Activated CD8-positive, alpha-beta T cell treated with anti-CD3 and anti-CD28 coated beads, Interleukin-2, amount 10 ng/mL, durations not matched to agents 7 days and 5 days (primary cell): ENCODE measurements at places on chromosomes 5 and 9. TPM values are rescaled to one million over a fixed set of nuclear protein-coding genes. Genes with fewer than 3 reads are reported as not detected.

Gene GTF3C5
- 89.3 TPM for total RNA-seq

Gene PCDHA8
- not detected for total RNA-seq

Gene MOB3B
- total RNA-seq = 2.5 TPM

Gene ANKRD31
- 0.26 TPM for total RNA-seq

Gene PTGER4
- total RNA-seq = 45.8 TPM

Gene CCDC171
- 1.9 TPM for total RNA-seq

Gene IER5L
- 6.0 TPM for total RNA-seq

DNA sequence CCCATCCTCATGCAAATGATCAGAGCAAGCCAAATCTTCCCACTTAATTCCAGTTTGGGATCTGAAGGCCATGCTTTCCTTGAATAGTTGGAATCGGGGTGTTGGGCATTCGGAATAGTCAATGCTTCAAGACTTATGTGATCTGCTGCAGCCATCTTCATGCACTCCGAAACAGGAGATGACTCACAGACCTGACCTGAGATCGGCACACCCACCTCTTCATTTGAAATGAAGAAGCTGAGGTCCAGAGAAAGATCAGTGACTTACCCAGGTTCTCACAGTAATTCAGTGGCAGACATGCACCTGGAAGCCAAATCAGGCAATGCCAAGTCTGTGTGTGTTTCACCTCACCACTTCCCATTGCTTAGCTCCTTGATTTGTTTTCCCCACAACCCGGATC is 33.0 kb downstream of the FOXD1 start:
- H3K27ac ChIP-seq = no peak overlapping the region
- H3K4me3 ChIP-seq = no peak overlapping the region
- DNase-seq = no peak

- H3K27ac ChIP-seq = no peak overlapping the region
- H3K36me3 ChIP-seq = no peaks in the 10 kb centered on the region
- H3K4me1 ChIP-seq = no peaks in the 10 kb centered on the region
Observed at GRCh38 chr5:31107091-31107518, 86.4 kb upstream of the CDH6 start.

DNA sequence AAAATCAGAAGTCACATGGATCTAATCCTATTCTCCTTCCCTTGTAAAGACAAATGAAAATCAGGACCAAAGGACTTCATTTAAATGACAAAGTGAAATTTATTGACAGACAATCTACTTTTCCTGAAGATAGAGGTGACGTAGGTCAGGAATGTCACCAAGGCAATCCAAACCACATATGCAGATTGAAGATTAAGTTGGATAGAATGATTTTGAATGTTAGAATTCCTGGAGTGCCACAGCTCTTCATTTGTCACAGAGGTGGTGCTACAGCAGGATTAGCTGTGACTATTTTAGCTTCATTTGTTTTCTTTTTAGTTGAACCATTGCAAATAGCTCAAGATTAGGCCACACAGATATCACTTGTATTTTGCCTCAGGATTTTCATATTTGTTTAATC is 736.0 kb upstream of the ARRDC3 start:
- H3K4me3 ChIP-seq = no peak overlapping the region
- no peaks in the 10 kb centered on the region for H3K27me3 ChIP-seq
- H3K36me3 ChIP-seq = no peaks in the 10 kb centered on the region
- DNase-seq = no peak
- no peaks in the 10 kb centered on the region for H3K4me1 ChIP-seq
- no peak overlapping the region for H3K27ac ChIP-seq

GRCh38 chr9:117526674-117527073 is 111.8 kb upstream of the ASTN2 start:
- no peaks in the 10 kb centered on the region for H3K4me1 ChIP-seq
- no peak overlapping the region for H3K27ac ChIP-seq
- DNase-seq = no peak
- H3K4me3 ChIP-seq = no peak overlapping the region

- H3K36me3 ChIP-seq = no peaks in the 10 kb centered on the region
- no peak overlapping the region for H3K27ac ChIP-seq
- H3K4me3 ChIP-seq = no peak overlapping the region
- H3K27me3 ChIP-seq = no peaks in the 10 kb centered on the region
Observed at GRCh38 chr5:90226433-90227099, 183.0 kb downstream of the CETN3 start.

GRCh38 chr5:154984946-154985516 is 28.5 kb upstream of the KIF4B start:
- H3K4me3 ChIP-seq = no peak overlapping the region
- peaks cover 8% of the 10 kb centered on the region for H3K27me3 ChIP-seq
- no peak overlapping the region for H3K27ac ChIP-seq
- H3K36me3 ChIP-seq = no peaks in the 10 kb centered on the region
- H3K4me1 ChIP-seq = no peaks in the 10 kb centered on the region

GRCh38 chr9:86186696-86187095 is 72.8 kb downstream of the C9orf153 start:
- H3K4me1 ChIP-seq = no peaks in the 10 kb centered on the region
- no peak for DNase-seq
- H3K27me3 ChIP-seq = peaks cover 6% of the 10 kb centered on the region
- no peak overlapping the region for H3K27ac ChIP-seq
- no peaks in the 10 kb centered on the region for H3K36me3 ChIP-seq

DNA sequence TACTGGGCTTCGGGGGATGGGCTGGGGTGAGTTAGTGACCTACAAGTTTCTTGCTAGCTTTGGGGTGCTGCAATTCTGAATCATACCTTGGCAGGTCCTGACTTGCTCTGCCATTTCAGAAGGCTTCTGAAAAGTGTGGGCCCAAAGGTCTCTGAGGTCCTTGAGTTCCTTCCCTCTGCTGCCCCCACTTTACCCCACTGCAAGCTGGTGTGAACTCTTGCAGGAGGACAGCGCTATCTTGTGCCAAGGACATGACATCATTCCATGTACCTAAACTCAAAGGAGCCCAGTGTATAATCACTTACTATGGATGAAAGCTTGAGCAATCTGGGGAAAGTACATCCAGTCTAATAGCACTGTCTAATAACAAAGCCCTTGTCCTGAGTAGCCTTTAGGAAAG is 157.4 kb downstream of the RMI1 start:
- DNase-seq = no peak
- no peak overlapping the region for H3K4me3 ChIP-seq
- no peaks in the 10 kb centered on the region for H3K36me3 ChIP-seq

GRCh38 chr9:81848472-81848871 is 79.8 kb upstream of the SPATA31D4 start:
- H3K36me3 ChIP-seq = no peaks in the 10 kb centered on the region
- H3K27me3 ChIP-seq = no peaks in the 10 kb centered on the region
- no peak overlapping the region for H3K27ac ChIP-seq
- no peaks in the 10 kb centered on the region for H3K4me1 ChIP-seq
- no peak overlapping the region for H3K4me3 ChIP-seq

- no peak for DNase-seq
- H3K4me3 ChIP-seq = no peak overlapping the region
Observed at GRCh38 chr5:54738118-54738972, 220.8 kb downstream of the SNX18 start.

DNA sequence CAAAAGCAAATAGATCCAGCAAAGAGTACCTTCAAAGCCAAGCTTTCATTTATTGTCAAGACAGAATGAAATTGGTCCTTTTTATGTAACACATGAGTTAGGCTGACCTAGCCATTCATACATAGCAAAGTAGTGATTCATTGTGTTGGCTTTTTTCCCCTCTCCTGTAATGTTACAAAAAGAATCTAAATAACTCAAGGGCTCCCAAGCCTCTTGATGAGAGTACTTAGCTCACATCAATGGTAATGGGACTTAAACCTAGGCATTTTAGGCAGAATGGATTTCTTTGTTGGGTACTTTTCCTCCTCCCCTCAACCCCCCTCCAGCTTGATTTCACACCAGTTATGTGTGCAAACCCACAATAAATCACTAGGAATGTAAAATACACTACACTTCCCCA is 123.7 kb downstream of the EBF1 start:
- H3K36me3 ChIP-seq = no peaks in the 10 kb centered on the region
- no peak overlapping the region for H3K27ac ChIP-seq
- H3K4me1 ChIP-seq = no peaks in the 10 kb centered on the region
- H3K4me3 ChIP-seq = no peak overlapping the region
- no peak for DNase-seq

- no peaks in the 10 kb centered on the region for H3K4me1 ChIP-seq
- H3K27me3 ChIP-seq = no peaks in the 10 kb centered on the region
- DNase-seq = no peak
- no peak overlapping the region for H3K27ac ChIP-seq
- no peaks in the 10 kb centered on the region for H3K36me3 ChIP-seq
- no peak overlapping the region for H3K4me3 ChIP-seq
Observed at GRCh38 chr9:108445431-108446071, 410.2 kb downstream of the ACTL7B start.

GRCh38 chr5:6365977-6366590 is 12.3 kb downstream of the MED10 start:
- H3K27ac ChIP-seq = no peak overlapping the region
- H3K36me3 ChIP-seq = peaks cover 44% of the 10 kb centered on the region
- H3K27me3 ChIP-seq = no peaks in the 10 kb centered on the region
- H3K4me1 ChIP-seq = peaks cover 13% of the 10 kb centered on the region
- H3K4me3 ChIP-seq = no peak overlapping the region

DNA sequence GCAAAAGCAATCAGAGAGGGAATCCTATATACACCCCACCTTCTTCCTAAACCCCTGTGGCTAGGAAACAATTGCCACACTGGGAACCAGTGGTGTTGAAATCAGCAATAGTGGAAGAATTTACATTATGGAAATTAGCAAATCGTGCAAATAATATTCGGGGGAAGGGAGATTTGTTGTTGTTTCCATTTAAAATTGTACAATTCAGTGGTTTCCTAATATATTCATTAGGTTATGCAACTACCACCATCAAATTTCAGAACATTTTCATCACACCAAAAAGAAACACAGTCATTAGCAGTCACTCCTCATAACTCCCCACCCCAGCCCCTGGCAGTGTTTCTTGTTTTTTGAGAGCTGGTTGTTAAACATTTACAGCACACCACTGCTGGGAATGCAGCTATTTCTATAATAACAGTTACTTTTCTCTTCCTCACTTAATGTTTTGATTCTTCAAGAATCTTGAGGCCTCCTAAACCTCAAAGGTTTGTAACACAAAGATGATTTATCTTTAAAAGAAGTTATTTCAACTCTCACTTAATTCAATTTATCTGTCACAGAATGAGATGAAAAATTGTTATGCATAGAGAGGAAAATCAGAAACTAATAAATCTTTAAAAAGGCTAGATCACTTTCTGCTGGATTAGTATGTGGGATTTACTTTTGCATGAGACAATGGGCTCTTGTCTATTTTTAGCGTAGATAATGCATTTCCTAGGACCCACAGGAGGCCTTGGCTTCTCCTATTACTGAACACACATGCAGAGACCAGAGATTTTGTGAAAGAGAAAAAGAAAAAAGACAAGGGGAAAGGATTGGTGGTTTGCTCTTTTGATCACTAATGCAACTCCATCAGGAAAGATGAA is 91.8 kb upstream of the DAPK1 start:
- H3K36me3 ChIP-seq = no peaks in the 10 kb centered on the region
- peaks cover 2% of the 10 kb centered on the region for H3K27me3 ChIP-seq
- no peak overlapping the region for H3K4me3 ChIP-seq
- no peak overlapping the region for H3K27ac ChIP-seq
- DNase-seq = no peak

GRCh38 chr9:87097238-87097637 is 149.9 kb upstream of the GAS1 start:
- no peak overlapping the region for H3K27ac ChIP-seq
- no peaks in the 10 kb centered on the region for H3K27me3 ChIP-seq
- DNase-seq = no peak

GRCh38 chr5:138385660-138386059 is 33.2 kb downstream of the KDM3B start:
- no peaks in the 10 kb centered on the region for H3K27me3 ChIP-seq
- DNase-seq = no peak
- no peak overlapping the region for H3K4me3 ChIP-seq
- no peaks in the 10 kb centered on the region for H3K4me1 ChIP-seq
- peak overlapping the region; percentile 25 for H3K27ac ChIP-seq
- H3K36me3 ChIP-seq = peaks cover 38% of the 10 kb centered on the region

DNA sequence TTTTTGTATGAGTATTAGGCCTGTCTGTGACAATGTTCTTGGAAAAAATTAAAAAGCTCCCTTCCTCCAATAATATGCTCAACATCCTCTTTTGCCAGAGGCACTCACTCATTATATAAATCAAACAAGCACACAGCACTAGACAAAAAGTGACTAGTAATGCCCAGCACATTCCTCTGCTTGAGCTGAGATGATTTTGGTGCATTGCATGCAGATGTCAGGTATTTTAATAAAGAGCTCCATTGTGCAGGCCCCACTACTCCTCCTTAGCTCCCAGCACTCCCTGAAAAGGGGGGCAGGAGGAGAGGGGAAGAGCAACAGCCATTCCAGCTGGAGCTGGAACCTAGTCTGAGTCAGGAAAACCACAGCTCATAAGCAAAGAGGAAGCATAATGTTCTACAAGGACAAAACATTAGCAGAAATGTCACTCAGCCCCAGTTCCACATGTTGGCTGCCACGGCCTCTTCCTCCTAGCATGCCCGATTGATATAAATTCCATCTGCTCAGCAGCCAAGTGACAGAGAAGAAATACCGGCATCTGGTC is 348.5 kb downstream of the BNC2 start:
- no peaks in the 10 kb centered on the region for H3K36me3 ChIP-seq
- DNase-seq = no peak
- H3K4me3 ChIP-seq = no peak overlapping the region
- no peak overlapping the region for H3K27ac ChIP-seq

- no peak for DNase-seq
- no peaks in the 10 kb centered on the region for H3K4me1 ChIP-seq
- H3K36me3 ChIP-seq = no peaks in the 10 kb centered on the region
- H3K27ac ChIP-seq = no peak overlapping the region
Observed at GRCh38 chr9:10071579-10071978, 541.2 kb downstream of the PTPRD start.

DNA sequence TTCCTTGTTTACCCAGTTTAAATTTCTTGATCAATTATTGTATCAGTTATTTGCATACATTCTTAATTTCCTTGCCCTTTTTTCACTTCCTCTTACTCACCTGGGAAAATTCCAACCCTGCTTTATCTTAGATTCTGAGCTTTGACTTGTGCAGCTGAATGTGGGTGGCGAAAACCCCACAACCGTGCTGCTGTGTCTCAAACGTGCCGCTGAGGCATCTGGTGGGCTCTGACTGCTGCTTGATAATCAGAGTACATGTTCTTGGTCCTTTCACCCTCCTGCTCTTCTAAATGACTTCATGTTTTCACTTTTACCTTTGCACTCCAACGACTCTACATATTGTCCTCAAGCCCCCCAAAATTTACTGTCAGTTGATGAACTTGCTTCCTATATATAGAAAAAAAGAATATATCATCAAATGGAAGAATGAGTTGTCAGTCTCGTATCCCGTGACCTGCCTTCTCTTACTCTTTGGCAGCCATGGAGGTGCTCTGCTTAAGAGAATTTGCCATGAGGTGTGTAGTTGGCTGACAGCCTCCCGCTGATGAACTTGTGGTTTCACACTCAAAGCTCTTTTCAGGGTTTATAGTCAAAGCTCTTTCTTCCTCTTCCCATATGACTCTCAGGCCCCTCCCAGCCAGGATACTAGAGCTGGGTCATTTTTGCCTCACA is 14.0 kb upstream of the JAK2 start:
- H3K27me3 ChIP-seq = no peaks in the 10 kb centered on the region
- no peak overlapping the region for H3K4me3 ChIP-seq
- H3K36me3 ChIP-seq = no peaks in the 10 kb centered on the region
- H3K4me1 ChIP-seq = peaks cover 32% of the 10 kb centered on the region

GRCh38 chr5:146836226-146836842 is 42.2 kb downstream of the PPP2R2B start:
- no peak for DNase-seq
- no peaks in the 10 kb centered on the region for H3K27me3 ChIP-seq
- no peaks in the 10 kb centered on the region for H3K4me1 ChIP-seq
- H3K27ac ChIP-seq = no peak overlapping the region
- H3K4me3 ChIP-seq = no peak overlapping the region
